ENCODE measurements at places on chromosomes 6 and 20.

GRCh38 chr20:36446557-36446956 is 94.8 kb upstream of the MYL9 start:
- no peak for DNase-seq

DNA sequence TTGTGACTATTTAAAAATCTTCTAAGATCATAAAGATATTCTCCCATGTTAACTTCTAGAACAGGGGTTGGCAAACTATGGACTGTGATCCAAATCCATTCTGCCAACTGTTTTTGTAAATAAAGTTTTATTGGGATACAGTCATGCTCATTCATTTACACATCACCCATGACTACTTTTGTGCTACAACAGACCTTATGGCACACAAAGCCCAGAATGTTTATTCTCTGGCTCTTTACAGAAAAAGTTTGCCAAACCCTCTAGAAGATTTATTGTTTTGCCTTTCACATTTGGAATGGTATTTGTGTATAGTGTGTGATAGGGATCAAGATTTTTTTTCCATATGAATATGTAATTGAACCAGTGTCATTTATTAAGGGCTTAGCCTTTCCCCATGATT is 341.7 kb downstream of the CD83 start:
- no peak for DNase-seq

DNA sequence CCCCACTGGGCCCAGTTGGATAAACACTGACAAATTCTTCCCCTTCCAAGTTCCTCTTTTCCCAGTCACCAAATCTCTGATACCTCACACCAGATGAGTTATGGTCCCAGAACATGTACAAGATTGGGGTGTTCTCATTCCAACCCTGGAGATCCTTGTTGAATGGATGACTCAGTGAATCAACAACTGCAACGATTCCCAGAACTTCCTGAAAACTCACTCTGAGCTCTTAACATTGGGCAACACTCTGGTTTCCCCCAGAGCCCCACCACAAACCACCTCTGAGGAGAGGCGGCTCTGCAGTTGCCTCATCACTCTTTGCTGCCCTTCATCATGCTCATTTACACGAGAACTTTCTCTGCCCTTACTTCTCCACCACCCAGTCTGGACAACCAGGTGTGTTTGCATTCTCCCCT is 115.2 kb downstream of the MRPL14 start:
- DNase-seq: peak; percentile 99

DNA sequence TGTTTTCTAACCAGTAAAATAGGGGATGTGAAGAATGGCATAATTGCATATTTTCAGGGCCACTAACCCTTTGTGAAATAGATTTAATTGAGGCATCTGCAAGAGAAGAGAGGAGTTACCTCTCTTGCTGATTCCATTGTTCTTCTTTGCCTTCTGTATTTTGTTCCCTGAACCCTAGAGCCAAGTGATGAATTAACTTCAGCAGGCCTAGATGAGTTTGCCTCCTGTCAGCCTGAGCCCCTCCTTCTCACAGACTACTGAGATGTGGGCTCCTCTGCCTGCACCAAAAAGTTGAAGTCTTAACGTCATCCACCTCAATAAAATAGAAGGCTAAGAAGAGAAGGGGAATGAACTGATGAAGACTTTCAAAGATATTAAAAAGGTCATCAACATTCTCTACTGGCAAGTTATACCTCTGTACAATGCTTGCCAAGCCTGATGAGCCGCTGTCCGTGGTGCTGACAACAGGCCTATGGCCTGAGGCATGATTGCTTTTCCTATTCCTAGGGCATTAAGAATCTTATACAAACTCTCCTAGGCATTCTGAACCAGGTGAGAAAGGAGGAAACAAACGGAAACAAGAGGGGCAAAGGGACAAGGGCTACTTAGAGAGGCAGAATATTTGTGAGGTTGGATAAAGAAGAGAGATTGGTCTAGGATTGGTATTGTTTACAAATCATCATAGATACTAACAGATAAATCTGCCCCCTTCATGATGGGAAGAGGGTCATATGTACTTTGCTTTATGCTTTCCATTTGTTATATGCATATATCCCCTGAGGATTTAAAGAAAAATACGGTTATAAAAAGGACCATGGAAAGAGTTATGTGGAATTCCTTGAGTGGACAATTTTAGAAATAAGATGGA is 46.8 kb downstream of the CD24 start:
- peak; percentile 41 for DNase-seq

DNA sequence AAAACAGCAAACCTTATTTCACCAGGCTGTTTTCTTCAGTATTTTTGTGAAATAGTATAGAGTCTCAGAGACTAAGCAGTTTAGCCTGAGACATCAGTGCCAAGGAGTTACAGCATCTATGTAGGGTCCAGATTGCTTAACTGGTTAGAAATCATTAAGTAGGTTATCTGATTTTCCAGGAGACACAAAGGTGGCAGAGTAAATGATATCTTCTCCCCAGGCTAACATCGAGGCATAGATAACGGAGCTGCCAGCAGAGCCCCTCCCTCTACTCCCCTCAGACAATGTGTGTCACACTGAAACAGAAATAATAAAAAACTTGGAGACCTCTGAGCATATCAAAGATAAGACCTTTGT is 473.0 kb upstream of the CITED2 start:
- no peak for DNase-seq

DNA sequence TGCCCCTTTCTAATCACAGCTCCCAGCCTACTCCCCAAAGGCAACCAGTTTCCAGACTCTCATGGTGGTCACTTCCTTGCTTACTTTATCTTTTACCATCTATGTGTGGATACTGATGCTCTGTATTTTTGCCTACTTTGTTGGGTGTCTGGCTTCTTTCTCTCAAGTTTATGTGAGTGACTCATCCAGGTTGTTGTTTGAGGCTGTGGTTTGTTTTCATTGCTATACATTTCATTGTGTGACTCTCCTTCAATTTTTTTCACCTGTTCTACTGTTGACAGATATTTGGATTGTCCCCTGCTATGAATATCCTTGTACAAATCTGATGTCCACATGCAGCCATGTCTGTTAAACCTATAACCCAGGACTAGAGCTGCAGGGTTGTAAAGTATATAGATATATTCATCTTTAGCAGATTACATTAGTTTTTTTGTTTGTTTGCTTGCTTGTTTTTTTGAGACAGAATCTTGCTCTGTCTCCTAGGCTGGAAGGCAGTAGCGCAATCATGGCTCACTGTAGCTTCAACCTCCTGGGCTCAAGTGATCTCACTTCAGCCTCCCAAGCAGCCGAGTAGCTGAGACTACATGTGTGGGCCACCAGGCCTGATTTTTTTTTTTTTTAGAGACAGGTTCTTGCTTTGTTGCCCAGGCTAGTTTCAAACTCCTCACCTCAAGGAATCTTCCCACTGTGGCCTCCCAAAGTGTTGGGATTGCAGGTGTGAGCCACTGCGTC is 72.9 kb upstream of the EEF1E1 start:
- DNase-seq: peak; percentile 30

DNA sequence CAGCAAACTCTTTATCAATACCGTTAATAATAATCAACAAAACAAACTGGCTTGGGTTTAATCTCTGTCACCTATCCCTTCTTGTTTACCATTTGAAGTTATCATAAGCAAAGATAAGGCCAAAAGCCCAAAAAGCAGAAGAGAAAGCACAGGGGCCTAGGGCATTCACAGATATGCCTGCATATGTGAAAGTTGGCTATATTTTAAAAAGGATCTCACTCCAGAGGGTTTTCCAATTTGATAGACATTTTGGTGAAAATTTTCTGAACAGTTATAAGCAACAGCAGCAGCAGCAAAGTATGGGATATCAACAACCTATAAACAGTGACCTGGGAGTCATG is 101.1 kb downstream of the ATXN1 start:
- no peak for DNase-seq

GRCh38 chr6:30219244-30219643 is 6.0 kb upstream of the TRIM26 start:
- peak; percentile 55 for DNase-seq

GRCh38 chr6:12941422-12941821 is 224.9 kb downstream of the PHACTR1 start:
- DNase-seq: peak; percentile 15

DNA sequence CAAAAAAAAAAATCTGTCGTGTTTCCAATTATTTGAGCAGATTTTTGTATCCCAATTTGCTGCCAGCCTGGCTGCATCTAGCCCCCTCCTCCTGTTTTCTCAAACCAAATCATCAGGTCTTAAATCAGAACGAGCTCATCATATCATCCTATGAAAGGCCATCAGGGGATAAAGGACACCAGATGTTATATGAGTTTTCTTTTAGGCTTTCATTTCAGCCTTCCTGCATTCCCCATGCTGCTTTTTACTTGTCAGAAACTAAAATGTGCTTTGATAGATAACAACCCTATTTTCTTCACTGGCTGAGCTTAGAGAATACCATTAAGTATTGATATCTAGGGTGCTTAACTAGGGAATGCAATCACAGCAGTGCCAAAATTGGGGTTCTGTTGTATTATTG is 968.4 kb upstream of the SLC35B3 start:
- no peak for DNase-seq

- DNase-seq: peak; percentile 49
Observed at GRCh38 chr6:124961777-124962638, at the start of gene RNF217. TSS of gene RNF217 (plus strand) at chr6:124962437. CDS start at chr6:124962545, 108 bp downstream.
